C1 segment of cervical spinal cord (tissue), 14 donors: ENCODE measurements at places on chromosomes 6 and 20.

- DNase-seq = no peak
Observed at GRCh38 chr20:63490416-63490815, 8.5 kb downstream of the EEF1A2 start.

GRCh38 chr20:32972181-32973076, 31.8 kb downstream of the SUN5 start:
- DNase-seq = no peak

DNA sequence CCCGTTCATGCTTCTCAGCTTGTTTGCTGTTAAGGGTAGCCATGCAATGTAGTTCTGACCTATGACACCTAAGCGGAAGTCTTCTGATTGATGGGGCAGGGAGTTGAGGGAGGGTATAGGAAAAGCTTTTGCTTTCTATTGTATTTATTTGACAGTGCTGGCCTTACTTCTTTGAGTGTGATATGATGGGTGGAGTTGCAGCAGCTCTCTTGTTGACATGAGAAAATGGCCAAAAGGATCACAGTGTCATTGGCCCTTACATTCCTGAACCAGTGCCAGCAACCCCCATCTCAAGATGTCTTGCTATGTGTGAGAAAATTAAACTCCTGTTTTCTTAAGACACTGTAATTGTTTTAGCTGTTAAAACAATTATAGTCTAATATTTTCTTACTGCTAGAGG, 117.5 kb downstream of the SAMD5 start:
- DNase-seq = no peak

DNA sequence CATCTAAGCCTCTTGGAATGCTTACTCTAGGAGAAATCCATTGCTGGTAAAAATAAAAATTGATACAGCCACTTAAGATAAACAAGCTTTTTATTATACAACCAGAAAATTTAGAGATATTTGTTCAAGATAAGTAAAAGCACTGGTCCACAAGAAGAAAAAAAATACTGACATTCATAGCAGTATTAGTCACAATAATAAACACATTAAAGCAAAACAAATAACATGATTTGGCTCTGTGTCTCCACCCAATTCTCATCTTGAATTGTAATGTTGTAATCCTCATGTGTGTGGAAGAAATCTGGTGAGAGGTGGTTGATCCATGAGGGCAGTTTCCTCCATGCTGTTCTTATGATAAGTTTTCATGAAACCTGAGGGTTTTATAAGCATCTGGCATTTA, 1093.5 kb upstream of the ADGRB3 start:
- no peak for DNase-seq

DNA sequence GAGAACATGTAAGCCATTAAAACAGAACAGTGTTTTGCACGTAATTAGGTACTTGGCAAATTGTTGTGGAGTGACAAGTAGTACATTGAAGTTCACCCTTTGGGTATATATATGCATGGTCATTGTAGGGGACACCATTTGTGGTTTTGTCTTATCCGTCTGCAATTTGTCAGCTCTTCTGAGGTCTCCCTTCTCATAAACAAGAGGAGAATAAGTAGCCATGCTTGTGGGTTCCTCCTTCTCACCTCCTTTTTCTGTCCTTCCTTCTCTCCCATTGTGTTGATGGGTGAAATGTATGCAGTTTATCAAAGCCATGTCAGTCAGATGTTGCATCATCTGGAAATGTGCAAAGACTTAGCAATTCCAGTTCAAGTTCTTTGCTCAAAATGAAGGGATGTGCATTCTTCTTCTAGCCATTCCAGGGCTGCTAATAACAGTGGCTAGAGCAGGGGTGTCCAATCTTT, 70.9 kb downstream of the QKI start:
- DNase-seq = no peak

GRCh38 chr6:129490521-129491255, 219.3 kb downstream of the ARHGAP18 start:
- DNase-seq = no peak

- DNase-seq = no peak
Observed at GRCh38 chr20:36304786-36305495, 1.2 kb upstream of the DLGAP4 start.

GRCh38 chr6:77415706-77416105, 47.6 kb downstream of the HTR1B start:
- DNase-seq = no peak

- DNase-seq = no peak
Observed at GRCh38 chr20:1952737-1953530, 40.9 kb downstream of the PDYN start.

GRCh38 chr6:91539456-91539855, 952.6 kb upstream of the MAP3K7 start:
- no peak for DNase-seq

DNA sequence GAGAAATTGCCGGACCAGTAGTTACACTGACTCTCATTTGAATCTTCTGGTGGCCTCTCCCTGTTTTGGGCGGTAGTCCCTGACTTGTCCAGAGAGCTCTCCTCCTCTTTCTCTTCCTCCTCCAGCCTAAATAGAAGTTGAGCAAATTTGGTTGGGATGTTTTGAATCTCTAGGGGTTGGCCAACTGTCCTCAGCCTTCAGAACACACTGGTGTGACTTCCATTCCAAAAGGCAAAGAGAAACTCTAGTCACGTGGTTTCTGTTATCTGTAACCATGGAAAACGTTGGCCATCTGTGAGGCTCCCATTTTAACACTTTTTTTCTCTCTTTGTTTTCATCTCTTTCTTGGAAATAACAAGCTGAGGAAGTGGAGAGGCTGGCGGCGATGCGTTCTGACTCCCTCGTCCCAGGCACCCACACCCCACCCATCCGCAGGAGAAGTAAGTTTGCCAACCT, 275.3 kb downstream of the TBC1D7 start:
- no peak for DNase-seq

- DNase-seq = no peak
Observed at GRCh38 chr6:111263837-111264236, 176.5 kb downstream of the SLC16A10 start.

DNA sequence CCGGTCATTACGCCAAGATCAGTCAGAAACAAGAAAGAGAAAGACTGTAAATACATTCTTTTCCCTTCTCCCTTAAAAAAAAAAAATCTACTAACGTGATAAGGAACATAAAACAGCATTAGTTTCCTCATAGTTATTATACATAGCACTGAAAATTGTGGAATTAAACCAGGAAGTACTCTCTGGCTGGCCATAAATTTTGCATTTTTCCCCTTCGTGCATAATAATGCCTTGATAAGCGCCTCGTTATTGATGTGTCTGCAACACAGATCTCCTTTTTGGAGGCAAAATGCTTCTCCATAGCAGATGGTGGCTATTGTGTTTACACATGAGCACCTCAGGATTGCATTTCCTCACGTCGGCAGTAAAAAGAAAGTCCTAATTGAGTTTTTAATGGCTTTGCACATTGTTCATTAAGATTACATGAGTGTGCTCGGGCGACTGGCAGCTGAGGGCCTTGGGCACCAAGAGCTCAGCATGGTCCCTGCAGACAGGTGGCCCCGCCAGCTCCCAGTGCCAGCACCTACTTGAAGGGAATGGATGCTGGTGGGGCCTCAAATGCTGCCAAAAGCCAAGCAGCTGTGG, 394.5 kb downstream of the PTPRT start:
- no peak for DNase-seq

DNA sequence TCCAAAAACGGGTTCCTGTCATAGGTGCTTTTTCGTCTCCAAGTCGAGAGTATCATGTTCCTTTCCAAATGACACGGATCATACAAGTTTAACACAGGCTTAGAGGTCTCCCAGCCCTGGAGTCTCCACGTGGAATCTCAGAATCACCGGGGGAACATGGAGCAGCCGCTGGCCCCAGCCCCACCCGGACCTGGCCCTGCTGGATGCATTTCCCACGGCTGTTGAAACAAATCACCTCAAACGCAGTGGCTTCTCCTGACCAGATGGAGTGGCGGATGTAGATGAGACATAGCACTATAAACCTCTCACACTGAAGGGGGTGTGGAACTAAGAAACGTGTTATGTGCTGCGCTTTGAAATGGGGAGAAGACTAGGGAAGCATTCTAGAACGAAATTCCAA, 70.0 kb upstream of the FRMD1 start:
- no peak for DNase-seq

DNA sequence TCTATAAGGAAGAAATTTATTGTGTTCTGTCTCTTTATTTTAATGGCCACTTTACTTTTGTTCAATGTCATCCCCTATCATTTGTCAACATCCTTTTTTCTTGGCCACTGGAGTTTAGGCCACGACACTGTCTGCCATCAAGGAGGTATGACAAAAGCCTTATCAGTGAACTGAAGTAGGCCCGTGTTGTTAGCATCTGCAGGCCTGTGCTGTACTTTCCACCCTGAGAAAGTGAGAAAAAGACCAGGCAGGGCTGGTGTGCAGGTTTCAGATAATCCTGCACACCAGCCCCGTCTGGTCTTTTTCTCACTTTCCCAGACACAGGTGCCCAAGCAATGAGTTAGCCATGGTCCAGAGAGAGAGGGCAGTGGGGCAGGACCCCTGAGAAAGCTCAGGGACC, 57.6 kb downstream of the GOPC start:
- DNase-seq = no peak

- DNase-seq = no peak
Observed at GRCh38 chr20:41141153-41141815, 3.9 kb downstream of the PLCG1 start.

GRCh38 chr6:97462938-97463598, 180.1 kb upstream of the MMS22L start:
- no peak for DNase-seq

DNA sequence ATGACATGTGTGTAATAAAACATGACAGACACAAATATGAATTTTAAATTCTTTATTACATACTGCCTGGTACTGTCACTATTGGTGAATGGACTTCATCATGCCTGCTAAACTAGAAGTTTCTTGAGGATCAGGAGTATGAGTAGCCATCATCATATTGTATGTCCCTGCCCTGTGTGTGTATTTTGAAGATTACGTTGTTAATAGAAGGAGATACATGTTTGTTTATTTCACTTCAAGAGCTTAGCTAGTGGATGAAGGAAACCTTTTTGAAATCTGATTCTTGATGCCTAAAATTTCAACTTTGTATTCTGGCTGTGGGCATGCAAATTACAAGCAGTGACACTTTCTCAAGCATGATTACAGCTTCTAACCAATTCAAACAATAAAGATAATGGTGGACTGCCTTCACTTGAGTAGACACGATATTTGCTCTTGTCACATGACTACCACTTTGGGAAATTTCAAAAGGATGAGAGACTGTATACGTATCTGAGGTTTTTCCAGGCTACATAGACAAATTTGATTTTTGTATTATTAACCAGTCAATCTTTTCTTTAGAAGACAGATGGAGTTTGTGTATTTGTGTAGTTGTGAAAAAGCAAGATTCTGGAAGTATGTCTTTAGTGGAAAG, 3.5 kb downstream of the TBPL1 start:
- DNase-seq = no peak

- no peak for DNase-seq
Observed at GRCh38 chr20:10855778-10856177, 182.0 kb upstream of the JAG1 start.

- no peak for DNase-seq
Observed at GRCh38 chr6:2733736-2734480, 16.8 kb downstream of the MYLK4 start.

- DNase-seq = no peak
Observed at GRCh38 chr6:11326116-11326515, 93.6 kb upstream of the NEDD9 start.

DNA sequence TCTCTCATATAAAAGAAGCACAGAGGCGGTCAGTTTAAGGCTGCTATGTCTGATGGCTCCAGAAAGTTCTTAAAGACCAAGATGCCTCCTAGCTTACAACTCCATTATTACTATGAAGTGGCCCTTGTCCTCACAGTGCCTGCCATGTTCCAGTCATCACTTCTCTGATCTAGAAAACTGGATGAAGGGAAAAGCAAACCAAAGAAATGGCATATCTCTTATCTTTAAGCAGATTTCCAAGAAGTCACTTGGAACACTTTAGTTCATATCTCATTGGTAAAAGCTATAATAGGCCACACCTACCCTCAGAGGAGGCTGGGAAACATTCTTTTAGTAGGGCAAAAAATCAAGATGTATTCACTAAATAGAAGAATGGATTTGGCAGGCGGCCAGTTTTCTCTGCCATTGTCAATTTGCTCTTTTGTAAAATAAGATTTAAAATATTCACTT, 289.6 kb downstream of the TBC1D7 start:
- DNase-seq = no peak

DNA sequence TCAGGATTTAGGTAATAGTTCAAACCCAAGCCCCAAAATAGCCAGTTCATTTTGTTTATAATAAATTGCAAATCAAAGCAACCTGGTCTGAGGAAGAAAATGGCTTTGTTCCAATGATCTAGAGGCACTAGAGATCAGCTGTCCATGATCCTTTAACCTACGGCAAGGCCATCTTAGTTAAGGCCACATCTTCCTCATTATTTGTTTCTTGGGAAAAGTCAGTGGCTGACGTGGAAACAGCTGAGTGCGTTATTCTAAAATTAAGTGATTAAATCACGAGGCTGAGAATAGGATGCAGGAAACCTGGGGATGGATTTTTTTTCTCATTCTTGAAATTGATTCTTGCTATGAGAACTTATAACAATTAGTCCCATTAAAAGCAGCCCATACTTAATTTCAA, 10.1 kb upstream of the TENT5A start:
- no peak for DNase-seq

GRCh38 chr20:60986506-60987156, 265.4 kb upstream of the CDH4 start:
- DNase-seq = no peak

DNA sequence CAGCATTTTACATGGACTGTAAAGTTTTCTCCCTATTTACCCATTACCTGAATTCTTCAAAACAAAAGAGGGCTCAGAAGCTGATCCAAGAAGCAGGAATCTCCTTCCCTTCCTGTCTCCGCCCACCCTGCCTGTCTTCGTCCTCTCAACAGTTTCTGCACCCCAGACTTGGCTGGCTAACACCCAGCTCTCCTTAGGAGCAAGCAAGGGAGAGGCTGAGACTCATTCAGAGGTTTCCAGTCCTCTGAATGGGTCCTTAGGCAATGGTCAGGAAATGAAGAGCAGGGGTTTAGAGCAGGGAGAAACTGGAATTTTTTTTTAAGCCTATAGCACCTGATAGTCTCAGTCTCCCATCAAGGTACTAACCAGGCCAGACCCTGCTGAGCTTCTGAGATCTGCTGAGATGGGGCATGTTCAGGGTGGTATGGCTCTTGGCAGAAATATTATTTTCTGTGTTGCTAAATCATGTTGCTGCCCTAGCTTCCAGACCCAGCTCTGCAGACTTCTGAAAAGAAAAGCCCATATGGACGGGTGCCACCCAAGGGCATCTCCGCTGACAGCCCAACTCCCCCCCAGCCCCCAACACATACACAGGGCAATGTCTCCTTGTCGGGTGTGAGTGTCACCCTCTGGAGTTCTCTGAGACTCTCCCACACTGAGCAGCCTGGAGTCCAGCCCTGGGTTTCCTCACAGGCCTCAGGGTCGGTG, 74.6 kb upstream of the CD93 start:
- no peak for DNase-seq

DNA sequence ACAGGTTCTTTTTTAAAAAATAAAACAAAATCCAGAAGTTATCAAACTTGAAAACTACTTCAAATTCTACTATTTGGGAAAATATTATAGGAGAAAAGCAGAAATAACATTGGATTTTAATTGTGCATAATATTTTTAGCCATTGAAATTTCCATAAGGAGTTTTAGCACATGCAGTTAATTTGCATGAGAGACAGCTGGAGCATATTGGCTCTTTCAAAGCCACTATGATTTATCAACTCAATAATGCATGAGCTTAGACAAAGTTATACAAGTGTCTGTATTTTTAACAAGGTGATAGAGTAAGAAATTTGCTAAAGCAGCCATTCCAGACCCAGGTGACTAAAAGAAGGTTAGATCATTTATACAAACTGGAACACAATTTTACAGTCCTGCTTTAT, 189.0 kb upstream of the TFAP2D start:
- DNase-seq = no peak
